ENCODE measurements at places on chromosomes 4 and X.

GRCh38 chr4:13706716-13707115 is 79.2 kb upstream of the BOD1L1 start:
- no peak for DNase-seq

DNA sequence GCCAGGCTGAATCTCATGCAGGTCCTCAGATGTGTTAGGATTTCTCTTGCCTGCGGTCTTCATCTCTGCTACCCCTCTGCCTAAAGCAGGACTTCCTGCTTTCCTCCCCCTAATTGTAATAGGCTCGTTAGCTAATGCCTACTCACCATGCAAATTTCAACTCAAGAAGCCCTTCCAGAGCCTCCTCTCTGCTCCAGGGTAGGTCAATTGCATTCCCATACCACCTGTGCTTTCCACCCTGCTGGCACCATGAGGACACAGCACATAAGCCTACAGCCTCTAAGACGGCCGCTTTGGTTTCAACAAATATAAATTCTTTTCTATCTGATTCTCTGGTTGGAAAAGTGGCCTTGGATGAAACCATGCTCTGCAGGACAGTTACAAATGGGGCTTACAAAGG is 93.9 kb downstream of the QDPR start:
- DNase-seq = no peak

DNA sequence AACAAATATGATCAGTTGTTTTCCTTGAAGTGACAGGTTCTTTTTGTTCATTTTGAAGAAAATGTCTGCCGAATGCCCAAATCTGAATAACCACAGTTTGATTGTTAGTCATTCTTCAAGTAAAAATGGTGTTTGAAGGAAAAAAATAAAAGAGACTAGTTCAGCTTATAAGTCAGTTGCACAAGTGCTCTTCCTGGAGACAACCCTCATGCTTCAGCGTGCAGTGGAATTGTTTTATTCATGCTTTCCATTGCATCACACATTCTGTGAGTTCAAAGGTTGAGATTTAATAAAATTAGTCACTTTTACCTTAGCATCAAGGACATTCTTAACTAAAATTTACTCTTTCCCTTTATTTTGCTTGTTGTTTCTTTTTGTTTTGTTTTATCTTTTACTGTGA is 404.9 kb downstream of the ZNF674 start:
- no peak for DNase-seq

- no peak for DNase-seq
Observed at GRCh38 chr4:8914461-8915171, 43.0 kb upstream of the HMX1 start.

- DNase-seq = no peak
Observed at GRCh38 chr4:4377732-4378460, 9.0 kb upstream of the NSG1 start.

DNA sequence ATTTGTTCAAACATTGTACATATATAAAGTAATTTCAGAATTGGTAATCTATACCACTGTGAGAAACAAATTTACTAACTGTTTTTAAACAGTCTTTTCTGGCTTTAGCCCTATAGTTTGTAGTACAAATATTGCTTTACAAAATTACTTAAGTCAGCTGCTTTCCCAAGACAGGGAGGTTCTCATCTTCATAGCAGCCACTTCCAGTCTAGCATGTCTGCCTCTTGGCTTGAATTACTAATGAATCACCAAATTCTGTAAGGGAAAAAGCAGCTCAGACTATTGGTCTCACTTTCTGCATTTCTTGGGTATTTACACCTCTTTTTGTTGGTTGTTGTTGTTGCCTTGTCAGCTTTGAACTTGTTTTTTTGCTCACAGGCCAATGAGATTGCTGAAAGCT is 187.2 kb downstream of the NPFFR2 start:
- no peak for DNase-seq
